ENCODE measurements at places on chromosomes 7 and 10.

- DNase-seq, result no peak
Observed at GRCh38 chr10:49076741-49077521, 38.4 kb downstream of the VSTM4 start.

- DNase-seq, result no peak
Observed at GRCh38 chr7:65974191-65974801, 7.7 kb downstream of the GUSB start.

DNA sequence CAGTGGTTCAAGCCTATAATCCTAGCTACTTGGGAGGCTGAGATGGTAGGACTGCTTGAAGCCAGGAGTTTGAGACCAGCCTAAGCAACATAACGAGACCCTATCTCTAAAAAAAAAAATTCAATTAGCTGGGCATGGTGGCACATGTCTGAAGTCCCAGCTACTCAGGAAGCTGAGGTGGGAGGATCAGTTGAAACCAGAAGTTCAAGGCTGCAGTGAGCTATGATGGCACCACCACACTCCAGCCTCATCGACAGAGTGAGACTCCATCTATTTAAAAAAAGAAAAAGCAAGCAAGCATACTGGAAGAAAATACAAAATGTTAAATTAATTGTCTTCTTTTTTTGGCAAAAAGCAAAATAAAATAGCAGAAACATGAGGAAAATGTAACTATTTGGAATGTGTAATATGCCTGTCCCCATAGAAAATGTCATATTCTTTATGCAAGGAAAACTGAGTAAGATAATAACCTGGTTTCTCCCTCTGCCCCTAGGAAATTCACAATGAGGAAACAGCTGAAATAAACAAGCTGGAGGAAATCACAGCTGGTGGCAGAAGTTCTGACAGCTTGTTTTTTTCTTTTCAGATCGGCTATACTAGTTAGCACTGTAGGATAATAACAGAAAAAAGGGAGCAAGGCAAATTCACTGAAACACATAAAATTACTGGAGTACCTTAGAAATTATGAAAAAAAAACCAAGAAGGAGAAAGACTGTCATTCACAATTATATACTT, 48.5 kb downstream of the HERPUD2 start:
- no peak for DNase-seq

- DNase-seq, result no peak
Observed at GRCh38 chr7:26447116-26447515, 155.5 kb downstream of the SNX10 start.

- DNase-seq, result no peak
Observed at GRCh38 chr7:47905076-47905920, 43.0 kb downstream of the PKD1L1 start.

DNA sequence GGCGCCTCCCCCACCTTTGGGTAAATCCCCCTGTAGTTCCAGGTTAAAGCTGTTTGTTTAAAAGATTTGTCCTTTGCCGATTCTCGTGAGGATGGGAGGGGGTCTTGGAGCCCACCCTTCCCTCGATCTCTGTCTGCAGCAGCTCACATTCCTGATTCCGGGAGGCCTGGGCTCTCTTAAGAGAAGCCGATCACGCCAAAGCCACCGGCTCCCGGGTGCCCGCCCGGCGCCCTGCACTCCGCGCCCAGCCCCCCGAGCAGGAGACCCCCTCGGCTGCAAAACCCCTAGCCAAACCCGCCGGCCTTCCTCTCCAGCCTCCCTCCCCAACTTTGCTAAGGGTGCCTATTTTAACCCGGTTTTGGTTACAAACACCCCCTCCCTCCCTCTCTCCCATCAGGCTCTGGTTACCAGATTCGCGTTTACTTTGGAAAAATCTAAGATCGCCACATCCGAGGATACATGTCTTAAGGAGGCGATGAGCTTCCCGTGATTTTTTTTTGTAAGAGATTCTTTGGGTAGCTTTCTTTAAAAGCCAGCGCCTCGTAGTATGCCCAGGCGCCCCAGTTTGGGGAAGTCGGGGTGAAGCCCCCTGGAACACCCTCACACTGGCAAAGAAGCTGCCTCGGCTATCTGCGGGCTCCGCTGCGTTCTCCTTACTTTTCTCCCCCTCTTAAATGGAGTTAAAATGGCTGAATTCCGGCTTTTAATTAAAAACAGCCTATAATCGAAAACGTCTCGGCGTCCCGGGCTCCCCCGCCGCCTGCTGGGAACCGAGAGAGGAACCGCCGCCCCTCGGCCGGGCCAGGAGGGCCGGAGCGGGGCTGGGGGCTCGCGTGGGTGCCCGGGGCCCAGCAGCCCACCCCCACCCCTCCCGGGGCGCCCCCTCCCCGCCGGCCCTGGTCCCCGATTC, 983 bp downstream of the TNRC18 start:
- DNase-seq, result no peak

GRCh38 chr10:71534568-71535194, 138.0 kb downstream of the CDH23 start:
- DNase-seq, result no peak

DNA sequence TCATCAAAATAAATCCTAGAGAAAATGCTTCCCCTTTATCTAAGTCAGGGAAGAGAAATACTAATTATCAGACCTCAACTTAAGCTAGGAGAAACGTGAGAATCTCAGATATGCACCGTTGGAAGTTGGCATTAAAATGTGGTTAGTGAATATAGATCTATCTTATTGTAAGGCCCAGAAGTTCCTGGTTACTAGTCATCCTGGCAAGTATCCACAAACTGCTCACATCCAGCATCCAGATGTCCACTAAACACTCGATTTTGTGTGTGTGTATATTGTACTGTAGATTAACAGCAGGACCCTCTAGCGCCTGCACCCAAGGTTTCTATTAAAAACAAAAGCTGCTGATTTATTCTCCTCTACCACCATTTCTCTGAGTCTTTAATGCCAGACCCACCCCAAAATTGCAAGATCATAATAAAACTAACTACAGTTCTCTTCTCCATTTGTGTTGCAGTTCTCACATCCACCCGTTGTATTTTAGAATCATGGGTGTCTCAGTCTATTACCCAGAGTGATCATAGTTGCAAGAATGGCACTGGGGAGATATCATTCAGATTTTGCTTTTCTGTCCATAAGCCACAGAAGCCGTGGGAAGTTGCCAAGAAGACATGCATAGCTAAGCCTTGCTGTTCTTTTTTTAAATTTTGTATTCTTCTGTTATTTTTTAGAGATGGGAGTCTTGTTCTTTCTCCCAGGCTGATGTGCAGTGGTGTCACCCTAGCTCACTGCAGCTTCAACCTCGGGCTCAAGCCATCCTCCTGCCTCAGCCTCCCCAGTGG, 165.4 kb downstream of the KIAA1217 start:
- no peak for DNase-seq

DNA sequence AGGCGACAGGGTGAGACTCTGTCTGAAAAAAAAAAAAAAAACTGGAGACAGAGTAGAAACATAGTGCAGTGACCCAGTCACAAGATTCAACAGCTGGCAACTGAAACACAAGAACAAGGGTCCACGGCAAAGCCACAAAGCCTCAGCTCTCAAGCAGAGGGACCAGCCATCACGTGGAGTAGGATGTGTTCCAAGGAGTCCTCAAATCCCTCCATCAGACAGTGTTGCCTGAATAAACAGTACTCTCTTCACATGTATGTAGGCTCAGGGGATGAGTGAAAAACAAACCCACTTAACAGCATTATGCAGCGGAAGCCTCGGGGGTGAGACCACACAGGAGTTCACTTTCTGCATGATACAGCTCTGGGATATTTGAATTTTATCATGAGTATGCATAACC, 62.0 kb downstream of the SLIT1 start:
- DNase-seq, result no peak

DNA sequence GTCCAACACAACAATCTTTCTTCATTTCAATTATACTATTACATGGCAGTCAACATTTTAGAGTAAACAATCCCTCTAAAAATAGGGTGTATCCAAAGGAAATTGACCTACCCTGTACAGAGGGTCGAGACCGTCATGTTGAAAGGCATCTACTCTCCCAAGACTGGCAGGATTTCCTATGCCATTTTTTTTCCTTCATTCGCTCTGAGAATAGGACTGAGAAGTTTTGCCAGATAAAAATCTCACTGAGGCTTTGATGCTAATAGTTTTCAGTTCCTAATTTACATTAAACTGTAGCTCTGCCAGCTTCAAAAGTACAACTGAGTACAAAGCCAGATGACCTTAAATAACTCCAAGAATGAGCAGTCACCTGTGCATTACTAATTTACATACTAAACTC, 84.5 kb upstream of the SEMA3C start:
- DNase-seq, result no peak

GRCh38 chr7:130276796-130277762, 10.4 kb downstream of the CPA2 start:
- DNase-seq, result no peak

GRCh38 chr10:86727470-86727869, 28.9 kb upstream of the BMPR1A start:
- no peak for DNase-seq

- no peak for DNase-seq
Observed at GRCh38 chr10:49666685-49667084, 12.8 kb upstream of the C10orf53 start.

DNA sequence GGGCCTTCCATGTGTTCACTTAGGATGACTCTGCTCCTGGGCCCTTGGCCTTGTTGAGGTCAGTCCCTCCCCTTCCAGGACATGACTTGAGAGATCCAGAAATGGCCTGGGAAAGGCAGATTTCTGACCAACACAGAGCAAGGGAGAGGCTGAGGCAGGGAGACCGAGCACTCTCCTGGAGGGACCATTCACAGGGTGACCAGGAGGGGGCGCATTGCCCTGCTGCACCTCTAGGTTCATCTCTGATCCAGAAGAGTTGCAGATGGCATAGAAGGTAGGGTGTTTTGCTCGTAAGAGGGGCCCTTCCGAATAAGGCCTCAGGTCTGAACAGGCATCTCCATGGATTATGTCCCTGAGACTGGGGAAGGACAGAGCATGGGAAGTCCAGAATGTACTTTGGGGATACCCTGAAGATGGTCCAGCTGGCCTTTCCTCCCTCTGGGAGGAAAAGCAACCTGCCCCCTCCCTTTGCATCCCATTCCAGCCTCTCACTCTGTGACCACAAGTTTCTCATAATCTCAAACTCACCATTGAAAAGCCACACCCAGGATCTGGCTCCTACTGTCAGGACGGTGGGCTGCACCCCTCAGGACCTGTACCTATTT, 6.6 kb downstream of the DMBT1 start:
- DNase-seq, result no peak

GRCh38 chr7:117143580-117143979, 179.3 kb downstream of the WNT2 start:
- DNase-seq, result no peak

- no peak for DNase-seq
Observed at GRCh38 chr7:141234335-141235105, 160.7 kb downstream of the TMEM178B start.

DNA sequence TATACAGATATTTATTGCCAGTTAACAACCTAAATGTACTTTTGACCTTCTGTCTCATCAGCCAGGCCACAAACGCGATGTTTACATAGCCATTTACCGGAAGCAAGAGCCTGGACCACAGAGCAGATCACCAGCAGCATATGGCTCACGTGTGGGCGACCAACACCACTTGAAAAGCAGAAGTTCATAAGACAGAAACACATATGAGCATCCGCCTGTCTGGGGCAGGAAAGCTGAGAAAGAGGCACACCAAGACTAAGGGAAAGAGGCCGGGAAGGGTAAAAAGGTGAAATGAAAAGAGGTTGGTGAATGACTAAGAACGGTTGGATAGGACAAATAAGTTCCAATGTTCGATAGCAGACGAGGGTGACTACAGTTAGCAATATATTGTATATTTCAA, 1.3 kb downstream of the ABCB1 start:
- no peak for DNase-seq
